ENCODE measurements at places on chromosomes 6 and 20.

DNA sequence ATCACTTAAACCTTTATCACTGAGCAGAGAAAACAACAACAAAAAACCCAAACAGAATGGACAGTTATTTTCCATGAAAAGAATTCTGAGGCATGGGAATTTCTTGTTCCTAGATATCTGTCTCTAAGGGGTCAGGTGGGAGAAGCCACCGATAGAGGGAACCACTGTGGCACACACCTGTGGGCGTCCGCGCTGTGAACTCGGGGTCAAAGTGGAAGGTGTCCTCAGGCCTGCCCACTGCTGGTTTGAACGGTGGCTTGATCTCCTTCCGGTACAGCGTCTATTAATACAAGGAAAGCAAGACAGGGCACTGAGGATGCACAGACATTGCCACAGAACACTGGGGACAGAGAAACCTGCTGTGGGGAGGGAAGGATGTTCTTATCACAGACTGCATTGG, 76.5 kb upstream of the MPC1 start:
- no peak for DNase-seq

- DNase-seq = no peak
Measured at GRCh38 chr20:63315240-63315689, 22.3 kb downstream of the COL20A1 start.

DNA sequence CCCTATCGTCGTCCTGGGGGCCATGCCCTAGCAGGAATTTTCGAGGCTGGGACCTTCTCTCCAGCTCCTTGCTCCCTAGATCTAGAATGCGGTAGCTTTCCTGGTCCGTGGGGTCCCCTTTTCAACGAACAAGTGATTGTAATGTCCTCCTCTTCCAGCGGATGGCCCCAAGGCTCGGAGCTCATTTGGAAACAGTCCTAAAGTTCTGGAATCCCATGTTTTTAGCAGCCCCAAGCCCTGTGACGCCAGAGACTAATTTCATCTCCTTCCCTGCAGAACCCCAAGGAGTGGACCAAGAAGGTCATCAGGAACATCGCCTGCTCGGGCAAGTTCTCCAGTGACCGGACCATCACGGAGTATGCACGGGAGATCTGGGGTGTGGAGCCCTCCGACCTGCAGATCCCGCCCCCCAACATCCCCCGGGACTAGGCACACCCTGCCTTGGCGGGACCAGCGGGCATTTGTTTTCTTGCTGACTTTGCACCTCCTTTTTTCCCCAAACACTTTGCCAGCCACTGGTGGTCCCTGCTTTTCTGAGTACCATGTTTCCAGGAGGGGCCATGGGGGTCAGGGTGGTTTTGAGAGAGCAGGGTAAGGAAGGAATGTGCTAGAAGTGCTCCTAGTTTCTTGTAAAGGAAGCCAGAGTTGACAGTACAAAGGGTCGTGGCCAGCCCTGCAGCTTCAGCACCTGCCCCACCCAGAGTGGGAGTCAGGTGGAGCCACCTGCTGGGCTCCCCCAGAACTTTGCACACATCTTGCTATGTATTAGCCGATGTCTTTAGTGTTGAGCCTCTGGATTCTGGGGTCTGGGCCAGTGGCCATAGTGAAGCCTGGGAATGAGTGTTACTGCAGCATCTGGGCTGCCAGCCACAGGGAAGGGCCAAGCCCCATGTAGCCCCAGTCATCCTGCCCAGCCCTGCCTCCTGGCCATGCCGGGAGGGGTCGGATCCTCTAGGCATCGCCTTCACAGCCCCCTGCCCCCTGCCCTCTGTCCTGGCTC, 48.5 kb downstream of the PYGB start:
- peak; percentile 44 for DNase-seq

DNA sequence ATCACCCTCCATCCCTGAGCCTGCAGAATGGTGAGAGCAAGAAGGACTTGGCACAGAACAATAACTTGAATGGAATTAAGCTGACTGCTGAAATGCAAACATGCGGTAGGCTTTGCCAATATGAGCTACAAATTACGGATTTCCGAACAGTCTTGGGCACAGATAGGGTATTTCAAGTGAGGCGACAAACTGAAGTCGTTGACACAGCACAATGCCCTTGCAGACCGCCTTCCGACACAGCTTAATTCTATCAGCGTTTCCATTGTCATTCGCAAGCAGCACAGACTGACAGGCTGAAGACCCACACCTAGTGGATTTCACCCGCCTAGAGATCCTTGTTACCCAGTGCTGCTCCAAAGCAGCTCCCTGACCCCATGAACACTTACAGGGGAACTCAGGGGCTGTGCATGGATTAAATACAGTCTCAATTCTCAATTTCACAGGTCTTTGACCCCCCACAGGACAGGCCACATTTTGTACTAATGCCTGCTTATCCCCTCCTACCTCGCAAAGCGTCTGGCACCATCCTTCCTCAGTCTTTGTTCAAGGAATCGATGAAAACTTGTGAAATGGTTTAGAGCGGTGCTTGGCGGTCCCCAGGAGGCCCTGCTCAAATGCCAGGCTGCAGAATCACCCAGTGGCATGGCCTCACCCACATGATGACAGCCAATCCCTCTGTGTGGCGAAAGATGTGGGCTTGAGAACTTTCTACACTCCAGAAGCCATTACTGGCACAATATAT, 34.6 kb downstream of the RAMACL start:
- peak; percentile 42 for DNase-seq

GRCh38 chr20:51492167-51493092, 50.1 kb downstream of the NFATC2 start:
- peak; percentile 79 for DNase-seq

DNA sequence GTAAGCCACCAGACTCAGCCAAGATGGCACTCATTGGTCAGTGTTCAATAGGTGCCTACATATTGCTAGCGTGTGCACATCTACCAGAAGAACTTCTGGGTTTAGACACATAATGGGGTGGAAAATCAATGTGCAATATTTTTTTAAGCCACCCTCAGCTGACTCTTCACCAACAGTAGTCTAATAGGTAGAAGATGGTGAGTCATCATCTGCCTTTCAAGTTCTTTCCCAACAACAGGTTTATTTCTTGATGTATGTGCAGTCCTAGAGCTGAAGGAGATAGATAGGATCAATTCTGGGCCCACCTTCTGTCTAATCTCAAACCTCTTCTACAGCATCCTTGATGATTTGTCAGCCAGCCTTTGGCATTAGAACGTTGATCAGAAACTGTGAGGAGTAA, 41.3 kb downstream of the IRAK1BP1 start:
- no peak for DNase-seq

DNA sequence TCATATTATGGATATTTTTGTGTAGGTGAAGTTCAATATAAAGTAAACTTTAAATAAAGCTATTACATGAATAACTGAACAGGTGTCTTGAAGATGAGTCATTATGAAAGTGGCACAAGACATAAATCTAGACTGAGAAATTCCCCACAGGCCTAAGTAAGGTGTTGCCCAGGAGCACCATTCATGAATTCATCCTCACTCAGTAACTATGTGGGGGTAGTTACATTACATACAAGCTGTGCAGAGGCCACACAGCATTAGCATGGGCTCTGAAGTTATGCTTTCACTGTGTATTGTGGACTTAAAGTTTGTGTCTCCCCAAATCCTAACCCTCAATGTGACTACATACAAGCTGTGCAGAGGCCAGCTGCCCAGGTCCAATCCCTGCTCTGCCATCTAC, 65.9 kb downstream of the BCAS1 start:
- DNase-seq = no peak

DNA sequence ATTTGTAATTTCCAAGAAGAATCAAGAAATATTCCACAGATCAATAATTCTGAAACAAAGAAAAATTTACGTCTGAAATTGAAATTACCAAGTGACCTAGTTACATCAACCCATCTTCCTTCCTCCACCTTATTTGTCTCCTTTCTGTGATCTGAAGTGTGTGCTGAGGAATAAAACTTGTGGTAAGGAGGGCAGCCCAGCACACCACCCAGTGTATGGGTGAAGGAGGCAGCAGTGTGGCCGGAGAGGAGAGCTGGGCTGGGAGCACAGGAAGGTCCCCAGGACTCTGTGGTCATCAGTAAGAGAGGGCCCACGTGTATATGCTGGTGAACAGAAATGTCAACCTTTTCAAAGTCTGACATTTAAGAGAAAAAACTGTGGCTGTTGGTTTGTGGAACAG, 11.3 kb upstream of the CCR6 start:
- DNase-seq = no peak

GRCh38 chr6:52407467-52407866, 12.7 kb upstream of the EFHC1 start:
- peak; percentile 63 for DNase-seq

- no peak for DNase-seq
Measured at GRCh38 chr6:79173378-79173777, 61.1 kb downstream of the HMGN3 start.

- DNase-seq = no peak
Measured at GRCh38 chr6:150186129-150186898, 43.5 kb downstream of the PPP1R14C start.

GRCh38 chr6:162941128-162941527, 213.4 kb downstream of the PACRG start:
- DNase-seq = no peak

GRCh38 chr20:45429618-45430017, 13.7 kb downstream of the PIGT start:
- no peak for DNase-seq

GRCh38 chr6:150403458-150404246, 34.8 kb downstream of the IYD start:
- DNase-seq = peak; percentile 96

- peak; percentile 87 for DNase-seq
Measured at GRCh38 chr6:11214084-11214833, 18.2 kb downstream of the NEDD9 start.

DNA sequence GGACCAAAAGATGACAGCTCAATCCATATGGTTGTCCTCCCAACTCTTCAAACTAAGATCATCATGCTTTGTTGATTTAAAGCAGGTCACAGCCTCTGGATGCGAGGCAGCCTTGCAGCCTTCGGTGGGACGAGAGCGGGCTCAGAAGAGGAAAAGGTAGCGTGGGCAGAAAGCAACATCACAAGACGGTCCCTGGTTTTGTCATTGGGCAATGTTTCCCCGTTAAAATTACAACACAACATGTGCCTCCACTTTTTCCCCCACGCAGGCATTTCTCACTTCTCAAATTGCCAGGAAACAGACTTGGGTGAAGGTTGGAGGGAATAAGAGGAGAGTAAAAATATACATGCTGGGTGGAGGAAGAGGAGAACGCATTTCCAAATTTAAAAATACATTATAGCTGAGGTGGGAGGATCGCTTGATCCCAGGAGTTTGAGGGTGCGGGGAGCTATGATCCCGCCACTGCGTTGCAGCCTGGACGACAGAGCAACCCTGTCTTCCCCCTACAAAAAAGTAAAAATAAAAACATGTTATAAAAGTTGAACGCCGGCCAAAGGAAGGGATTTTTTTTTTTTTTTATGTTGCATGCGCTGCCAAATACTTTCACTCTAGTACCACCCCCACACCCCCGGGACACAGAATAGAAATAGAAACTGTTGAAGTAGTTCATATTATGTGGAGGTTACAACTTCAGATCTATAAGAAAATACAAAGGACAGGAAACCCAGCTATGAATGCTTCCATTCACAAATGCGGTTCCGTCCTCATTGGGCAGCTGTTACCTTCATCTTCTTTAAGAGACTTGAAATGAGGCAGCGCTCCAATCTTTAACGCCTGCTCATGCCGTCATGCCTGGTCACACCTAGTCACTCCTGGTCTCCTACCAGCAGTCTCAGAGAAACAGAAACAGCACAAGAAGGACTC, 13.9 kb upstream of the NAA20 start:
- DNase-seq = no peak

DNA sequence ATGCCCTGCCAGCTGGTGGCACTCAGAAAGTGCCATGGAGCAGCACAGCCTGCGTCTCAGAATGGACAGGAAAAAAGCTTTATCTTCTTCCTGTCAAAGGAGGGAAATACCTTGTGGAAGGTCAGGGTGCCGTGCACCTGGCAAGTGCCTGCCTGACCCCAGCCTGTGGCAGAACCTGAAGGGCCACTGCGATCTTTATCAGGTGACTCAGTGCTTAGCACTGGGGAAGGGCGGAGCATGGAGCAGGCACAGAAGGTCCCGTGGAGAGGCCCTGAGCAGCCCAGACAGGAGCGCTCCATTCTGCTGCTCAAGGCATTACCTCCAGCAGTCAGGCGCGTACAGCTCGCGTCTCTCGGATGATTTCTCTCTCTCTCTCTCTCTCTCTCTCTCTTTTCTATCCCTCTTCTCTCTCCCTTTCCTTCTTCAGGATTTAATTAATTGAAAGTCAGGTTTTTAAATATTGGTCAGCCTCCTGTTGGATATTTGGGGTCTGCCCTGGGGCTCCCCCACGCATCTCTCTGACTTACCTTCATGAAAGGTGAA, 31.7 kb downstream of the FOXC1 start:
- no peak for DNase-seq

GRCh38 chr6:163461696-163462095, 47.2 kb downstream of the QKI start:
- no peak for DNase-seq

GRCh38 chr20:56952258-56953047, 314.0 kb downstream of the BMP7 start:
- no peak for DNase-seq

DNA sequence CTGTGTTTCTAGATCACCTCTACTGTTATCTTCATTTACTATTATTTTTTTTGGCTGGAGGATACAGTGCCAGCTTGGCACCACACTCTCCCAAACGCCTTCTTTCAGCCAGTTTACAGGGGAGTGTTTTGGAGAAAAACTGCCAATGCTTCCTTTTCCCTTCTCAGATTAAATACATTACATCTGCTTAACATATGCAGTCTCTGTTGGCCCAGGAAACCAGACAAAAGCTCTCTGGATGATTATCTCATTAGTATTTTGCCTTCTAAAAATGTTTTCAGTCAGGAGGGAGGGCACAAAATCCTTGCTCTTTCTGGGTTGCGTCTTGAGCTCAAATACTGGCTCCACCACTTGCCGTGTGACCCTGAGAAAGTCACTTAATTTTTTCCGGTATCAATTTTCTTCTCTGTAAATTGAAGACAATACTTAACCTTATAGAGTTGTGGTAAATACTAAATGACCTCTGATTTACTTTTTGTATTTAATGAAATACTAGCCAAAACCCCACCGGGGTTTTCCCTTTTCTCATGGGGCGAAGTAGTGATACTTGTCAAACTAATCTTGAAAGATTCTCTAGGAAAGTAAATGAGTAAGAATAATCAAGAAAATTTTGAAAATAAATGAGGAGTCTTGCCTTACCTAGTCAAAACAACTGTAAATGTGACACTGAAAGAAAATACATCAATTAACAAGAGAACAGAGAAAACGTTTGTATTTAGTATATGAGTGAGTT, 146.2 kb downstream of the MMS22L start:
- no peak for DNase-seq

GRCh38 chr20:34706912-34707784, 3.0 kb downstream of the TP53INP2 start:
- DNase-seq = no peak

DNA sequence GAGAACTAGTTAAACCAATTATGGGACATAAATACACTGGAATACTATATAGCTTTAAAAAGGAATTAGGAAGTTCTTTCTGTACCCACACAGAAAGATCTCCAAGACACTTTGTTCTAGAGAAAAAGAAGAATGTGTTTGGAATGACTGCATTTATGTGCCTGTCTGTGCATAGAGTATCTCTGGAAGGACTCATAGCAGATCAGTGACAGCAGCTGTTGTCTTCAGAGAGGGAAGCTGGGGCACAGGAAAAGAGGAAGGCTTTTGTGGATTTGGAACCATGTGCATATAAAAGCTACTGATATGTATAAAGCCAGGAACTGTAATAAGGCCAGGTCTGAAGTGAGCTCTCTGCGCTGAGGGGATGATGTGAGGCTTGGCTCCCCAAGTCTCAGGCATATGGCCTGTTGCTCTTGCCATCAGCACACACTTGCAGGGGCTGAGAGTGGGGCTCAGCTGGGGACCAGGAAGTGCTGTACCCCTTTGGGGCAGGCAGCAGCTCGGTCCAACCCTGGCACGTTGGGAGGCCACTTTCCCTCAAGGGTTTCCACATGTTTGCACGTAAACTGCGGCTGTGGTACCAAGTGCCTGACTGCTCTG, 31.8 kb upstream of the CCDC167 start:
- no peak for DNase-seq
